NCI-H2081 (cell line): ENCODE measurements at places on chromosomes 12 and 14.

DNA sequence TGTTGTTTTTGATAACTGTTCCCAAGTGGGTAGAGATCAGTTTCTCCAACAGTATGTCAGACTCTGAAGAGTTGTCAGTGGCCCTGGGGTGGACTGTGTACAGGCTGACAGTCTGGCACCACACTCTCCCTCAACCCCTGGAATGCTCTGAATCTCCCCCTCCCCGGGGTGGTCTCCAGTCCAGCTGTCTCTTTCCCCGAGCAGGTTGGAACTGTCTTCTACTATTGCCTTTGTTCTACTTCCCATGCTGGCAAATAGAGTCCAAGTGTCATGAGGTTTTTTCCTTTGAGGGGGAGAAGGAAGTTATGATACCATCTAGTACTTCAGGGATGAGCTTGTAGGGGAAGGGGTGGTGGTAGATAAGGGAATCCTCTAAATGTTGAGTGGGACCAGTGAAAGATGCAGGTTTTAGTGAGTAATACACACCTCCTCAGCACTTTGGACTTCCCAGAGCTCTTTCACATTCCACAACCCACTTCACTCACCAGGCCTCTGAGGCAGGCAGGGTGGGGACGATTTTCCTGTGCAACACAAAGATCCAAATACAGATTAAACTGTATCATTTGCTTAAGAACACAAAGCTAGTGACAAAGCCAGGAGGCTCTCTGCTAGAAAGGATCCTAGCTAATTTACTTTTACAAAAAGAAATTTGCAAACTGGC, 170.7 kb upstream of the GZMB start:
- no peak for DNase-seq

DNA sequence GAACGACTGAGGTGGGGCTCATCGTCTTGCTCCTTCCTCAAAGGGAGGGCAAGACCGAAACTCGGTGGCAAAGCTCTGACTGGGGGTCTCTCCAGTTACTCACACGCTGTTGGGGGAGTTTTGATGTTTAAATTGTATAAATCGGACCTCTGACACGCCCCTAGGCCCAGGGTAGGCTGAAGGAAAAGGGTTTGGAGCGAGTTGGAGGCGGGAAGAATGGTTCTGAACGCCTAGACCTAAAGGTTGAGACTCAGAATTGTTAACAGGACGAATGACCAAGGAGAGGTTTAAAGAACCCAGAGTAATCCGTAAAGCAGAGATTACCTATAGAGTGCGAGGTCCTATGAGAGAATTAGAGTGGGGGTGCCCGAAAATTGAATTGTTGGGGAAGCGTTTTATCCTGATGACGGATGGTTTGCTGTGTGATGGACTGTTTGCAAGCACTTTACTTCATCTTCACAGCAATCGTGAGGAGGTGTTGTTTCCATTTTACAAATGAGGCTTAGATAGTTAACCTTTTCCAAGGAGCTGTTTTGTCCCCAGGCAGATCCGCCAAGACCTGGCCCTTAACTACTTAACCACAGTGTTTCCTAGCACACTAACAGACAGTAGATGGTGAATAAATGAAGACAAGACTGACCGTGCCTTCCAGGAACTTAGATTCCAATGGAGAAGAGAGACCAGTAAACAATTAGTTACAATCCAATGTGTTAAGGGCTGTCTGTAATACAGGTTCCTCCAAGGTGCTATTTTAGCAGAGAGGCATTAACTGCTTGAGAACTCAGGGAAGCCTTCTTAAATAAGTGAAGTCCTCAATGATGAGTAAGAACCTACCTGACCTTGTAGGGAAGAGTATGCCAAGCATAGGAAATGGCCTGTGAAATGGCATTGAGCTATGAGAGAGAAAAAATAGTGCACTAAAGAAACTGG, 929 bp upstream of the UBE2N start:
- DNase-seq: no peak

GRCh38 chr14:65080960-65081747, 21.2 kb downstream of the MAX start:
- no peak for DNase-seq

GRCh38 chr14:69332782-69333395, 65.2 kb downstream of the ERH start:
- DNase-seq: no peak

DNA sequence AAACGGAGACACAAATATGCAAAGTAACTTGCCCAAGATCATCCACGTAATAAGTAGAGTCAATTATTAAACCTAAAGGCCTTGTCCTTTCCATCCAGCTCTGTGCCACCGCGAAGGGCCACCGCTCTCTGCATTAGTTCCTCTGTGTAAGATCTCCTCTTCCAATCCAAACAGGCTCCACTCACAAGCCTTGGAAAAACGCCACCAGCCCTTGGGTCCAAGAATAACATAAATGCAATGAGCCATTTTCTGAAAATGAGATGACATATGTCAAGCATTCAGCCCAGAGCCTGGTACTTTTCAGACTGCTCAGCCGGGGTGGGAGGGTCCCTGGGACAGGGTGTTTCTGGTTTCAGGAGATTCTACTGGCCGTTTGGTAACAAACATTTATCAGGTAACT, 30.0 kb downstream of the DGLUCY start:
- no peak for DNase-seq

DNA sequence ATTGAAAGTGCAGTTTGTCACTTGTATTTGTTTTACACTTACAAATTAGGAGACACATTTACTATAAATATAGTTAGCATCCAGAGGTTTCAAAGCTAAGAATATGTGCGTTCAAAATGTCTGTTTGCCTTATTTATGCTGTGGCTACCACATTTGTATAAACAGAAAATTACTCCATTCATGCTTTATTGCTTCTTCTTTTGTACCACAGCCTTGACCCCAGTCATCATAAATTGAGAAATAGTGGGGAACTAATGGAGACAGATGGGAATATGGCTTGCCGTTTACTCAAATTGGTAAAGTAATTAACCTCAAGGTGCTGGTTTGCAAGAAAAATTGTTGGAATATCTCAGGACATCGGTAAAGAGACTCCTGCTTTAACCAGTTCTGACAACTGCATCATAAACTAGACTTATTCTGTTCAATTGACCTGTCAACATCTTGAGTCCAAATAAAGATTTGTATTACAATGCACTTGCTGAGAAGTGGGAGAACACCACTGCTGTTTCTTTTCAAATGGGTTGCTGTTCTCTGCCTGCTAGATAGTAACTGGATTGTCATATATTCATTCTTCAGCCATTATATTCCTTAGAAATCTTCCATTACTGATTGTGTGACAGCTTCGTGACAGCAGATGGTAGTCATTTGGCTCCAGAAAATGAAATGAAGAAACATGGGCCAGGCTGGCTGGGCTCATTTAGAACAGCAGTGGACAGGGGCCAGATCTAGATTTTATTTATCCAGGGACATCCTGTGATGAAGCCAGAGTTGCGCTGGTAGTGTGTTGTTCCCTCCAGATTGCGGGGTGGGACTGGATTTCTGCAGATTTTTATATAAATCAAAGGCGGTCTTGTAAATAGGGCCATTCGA, 354.4 kb downstream of the EGLN3 start:
- DNase-seq: no peak

- DNase-seq: no peak
These were observed 65.3 kb downstream of the PRIMA1 start for GRCh38 chr14:93723001-93723400.

DNA sequence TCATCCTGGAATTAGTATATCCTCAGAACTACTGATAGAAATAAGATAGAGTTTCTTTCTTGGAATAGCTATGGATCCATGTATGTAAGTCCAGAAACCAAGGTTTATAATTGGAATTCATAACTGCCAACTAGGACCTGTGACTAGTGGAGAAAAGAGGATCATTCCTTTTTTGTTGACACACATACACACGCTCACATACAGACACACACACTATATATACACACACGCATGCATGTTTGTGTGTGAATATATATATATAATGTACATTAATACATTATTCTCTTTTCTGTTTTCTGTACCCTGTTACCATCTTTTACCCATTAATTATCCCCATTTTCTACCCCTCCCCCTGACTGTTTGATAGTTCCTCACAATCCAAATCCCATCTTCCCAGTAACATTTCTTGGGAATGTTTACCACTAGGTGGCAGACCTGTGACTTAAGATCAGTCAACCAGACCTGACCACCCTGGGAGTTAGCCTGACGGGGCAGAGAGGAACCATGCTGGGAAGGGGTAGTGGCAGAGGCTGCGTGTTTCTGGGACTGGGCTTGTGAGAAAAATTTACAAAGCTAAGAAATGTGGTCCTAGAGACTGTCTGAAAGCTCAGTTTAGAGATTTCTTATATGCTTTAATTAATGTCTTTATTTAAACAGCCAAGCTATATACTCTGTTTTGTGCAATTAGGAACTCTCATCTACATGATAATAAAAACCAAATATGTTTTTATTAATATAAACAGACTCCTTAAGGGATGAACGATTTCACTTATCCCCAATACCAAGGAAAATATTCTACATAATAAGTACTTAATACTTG, 308.0 kb downstream of the PPFIA2 start:
- peak; percentile 65 for DNase-seq

GRCh38 chr12:106035421-106035820, 103.3 kb downstream of the NUAK1 start:
- DNase-seq: no peak

DNA sequence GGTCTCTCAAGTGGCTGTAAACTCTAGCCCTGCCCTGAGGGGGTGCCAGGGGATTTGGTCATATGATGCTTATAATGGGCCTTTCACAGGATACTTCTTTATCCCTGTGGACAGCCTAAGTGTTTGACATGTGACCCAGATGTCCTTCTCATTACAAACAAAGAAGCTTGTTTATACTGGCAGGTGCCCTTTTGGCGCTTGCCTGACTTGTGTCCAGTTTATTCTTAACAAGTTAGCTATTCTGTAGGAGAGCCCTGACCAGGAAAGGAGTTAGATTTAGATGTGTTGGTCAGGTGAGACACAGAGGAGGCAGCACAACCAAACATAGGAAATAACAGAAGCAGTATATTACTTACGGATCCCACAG, 51.9 kb downstream of the CCDC91 start:
- DNase-seq: no peak

- no peak for DNase-seq
These were observed 194.6 kb upstream of the FSCB start for GRCh38 chr14:44701563-44702263.

DNA sequence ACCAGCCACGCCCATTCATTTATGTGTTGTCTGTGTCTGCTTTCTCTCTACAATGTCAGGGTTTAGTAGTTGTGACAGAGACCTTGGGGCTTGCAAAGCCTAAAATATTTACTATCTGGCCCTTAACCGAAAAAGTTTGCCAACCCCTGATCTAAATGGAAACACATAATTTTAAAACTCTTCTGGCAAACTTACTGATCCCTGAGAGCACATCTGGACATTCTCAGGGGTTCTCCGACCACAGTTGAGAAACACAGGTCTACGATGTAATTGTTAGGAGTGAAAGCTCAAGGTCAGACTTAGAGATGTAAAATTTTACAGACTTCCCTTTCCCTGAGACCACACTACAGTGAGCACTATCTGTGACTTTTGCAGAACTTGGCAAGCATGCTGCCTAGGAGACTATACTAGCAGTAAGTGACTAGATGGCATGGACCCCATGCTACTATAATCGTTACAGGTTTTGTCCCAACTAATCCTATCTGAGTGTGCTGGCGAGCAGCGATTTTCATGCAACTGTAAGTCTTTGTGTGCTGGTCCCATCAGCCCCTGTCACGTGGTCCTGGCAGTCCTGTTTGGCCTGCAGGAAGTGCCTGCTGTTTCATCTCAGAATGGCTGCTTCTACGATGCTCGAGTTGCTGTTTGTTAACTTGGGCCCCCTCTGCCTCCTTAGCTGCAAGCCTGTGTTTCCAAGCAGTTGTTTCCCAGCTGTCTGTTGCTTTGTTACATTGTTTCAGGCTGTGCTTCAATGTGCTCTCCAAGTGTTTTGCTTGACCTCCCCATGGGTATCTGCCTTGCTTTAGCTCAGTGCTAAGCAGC, 21.6 kb downstream of the TMTC2 start:
- DNase-seq: no peak

- DNase-seq: no peak
These were observed 44.1 kb upstream of the CHST11 start for GRCh38 chr12:104412681-104413080.

DNA sequence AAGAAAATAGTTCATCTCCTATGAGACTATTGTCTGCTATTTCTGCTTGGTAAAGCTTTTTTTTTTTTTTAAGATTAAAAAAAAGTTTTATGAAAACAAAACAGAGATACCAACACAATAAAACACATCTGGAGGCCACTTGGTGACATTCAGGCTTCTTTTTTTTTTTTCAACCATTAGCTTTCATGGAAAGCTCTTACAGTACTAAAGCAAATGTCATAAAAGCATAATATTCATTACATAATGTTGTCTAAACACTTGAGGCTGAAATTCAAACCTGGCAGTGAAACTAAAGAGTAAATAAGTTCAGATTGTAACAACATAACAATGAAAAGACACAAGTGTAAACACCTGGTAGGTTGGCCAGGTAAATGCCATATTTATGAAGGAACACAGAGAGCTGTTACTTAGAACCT, 14.7 kb downstream of the PRICKLE1 start:
- DNase-seq: peak; percentile 75

GRCh38 chr12:55037351-55037987, 17.7 kb downstream of the NEUROD4 start:
- no peak for DNase-seq

GRCh38 chr12:111598637-111599452, at the start of gene ATXN2:
Gene ATXN2, minus strand, starts transcription at chr12:111599315. Its CDS starts 281 bp downstream, at chr12:111599034.
- DNase-seq: peak; percentile 76

GRCh38 chr14:26938054-26938453, 340.2 kb upstream of the NOVA1 start:
- DNase-seq: no peak

- DNase-seq: no peak
These were observed 710.5 kb downstream of the NOVA1 start for GRCh38 chr14:25887251-25887878.
